ENCODE measurements at places on chromosomes 1 and 21.

- no peak for DNase-seq
Measured at GRCh38 chr1:53715478-53715877, 23.5 kb downstream of the GLIS1 start.

GRCh38 chr1:153598309-153599172 is 14.4 kb downstream of the S100A16 start:
- DNase-seq: no peak

- no peak for DNase-seq
Measured at GRCh38 chr1:111392042-111392441, 35.5 kb downstream of the OVGP1 start.

- no peak for DNase-seq
Measured at GRCh38 chr1:57146100-57146499, 180.3 kb upstream of the C8B start.

GRCh38 chr1:75097654-75098053 is 36.5 kb upstream of the LHX8 start:
- DNase-seq: peak; percentile 9

DNA sequence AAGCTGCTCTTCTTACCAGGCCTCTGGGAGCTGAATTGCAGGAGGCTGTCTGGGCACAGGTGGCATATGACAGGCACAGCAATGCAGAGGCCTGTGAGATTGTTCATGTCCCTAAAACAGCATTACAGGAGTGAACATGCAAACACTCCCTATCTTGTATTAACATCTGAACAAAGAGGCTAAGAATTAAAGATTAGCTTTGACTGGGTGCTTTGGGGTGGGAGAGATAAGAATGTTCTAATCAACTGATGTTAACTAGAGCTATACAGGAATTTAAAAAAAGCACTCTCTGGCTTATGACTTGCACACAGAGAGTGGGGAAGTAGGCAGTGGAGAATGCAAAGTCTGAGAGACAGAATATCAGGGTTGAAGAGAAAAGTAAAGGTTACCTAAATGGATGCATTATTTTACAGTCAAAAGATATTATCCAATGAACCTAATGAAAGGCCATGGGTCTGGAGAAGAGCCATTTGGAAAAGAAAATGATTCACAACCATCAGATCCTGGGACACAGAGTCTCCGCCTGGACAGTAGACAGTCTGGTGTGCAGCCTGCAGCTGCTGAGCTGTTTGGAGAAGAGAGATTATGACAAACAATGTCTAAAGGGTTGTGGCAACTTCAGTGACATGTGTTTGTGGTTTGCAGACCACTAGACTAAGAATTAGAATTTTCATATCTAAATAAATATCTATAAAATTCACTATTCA is 20.2 kb downstream of the DPT start:
- DNase-seq: no peak

Data from renal cortical epithelial cell (primary cell).